Activated CD8-positive, alpha-beta memory T cell treated with anti-CD3 and anti-CD28 coated beads, Interleukin-2, amount 50 U/mL, for 4 hours (primary cell): ENCODE measurements at places on chromosomes 1 and 21.

GRCh38 chr1:5768014-5768413 is 224.2 kb downstream of the NPHP4 start:
- DNase-seq, result no peak

DNA sequence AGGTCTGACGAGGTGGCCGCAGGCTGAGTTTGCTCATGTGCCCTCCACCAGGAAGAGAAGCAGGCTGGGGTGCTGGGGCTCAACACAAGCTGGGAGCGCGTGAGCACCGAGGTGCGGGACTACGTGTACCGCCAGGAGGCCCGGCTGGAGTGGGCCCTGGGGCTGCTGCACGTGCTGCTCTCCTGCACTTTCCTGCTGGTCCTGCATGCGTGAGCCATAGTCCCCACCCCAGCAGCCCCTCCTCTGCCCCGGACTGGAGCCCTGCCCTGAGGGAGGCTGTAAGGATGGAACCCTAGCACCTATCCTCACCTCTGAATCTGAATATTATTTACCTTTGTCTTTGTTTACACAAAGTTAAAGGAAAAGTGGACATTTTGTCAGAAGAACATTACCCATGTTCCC is 7.8 kb upstream of the ADAM15 start:
- no peak for DNase-seq

GRCh38 chr1:36530791-36531190 is 48.1 kb upstream of the CSF3R start:
- DNase-seq, result no peak

DNA sequence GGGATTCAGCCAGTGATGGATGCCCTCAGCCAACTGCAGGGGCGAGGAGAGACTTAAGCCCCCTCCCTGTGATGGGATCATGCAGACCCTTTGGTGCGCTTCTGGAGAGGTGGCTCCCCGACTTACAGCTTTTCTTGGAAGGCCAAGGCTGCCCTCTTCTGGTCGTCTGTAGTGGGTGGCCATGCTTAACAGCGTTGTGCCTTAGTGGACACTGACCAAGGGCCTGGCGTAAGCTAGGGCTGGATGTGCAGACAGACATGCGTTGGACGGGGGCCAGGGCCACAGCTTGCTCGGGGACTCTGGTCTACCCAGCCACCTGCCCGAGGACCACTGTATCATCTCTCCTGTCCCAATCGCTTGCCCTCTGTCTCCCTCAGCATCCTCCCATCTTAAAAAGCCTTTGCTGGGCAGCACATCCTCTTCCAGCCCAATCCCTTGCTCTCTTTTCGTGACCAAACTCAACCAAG is 5.5 kb downstream of the AZIN2 start:
- peak; percentile 34 for DNase-seq

- no peak for DNase-seq
Observed at GRCh38 chr1:95386371-95386770, 152.4 kb downstream of the RWDD3 start.

- DNase-seq, result peak; percentile 59
Observed at GRCh38 chr21:42145569-42146272, 73.2 kb upstream of the ABCG1 start.

- no peak for DNase-seq
Observed at GRCh38 chr1:211331011-211331709, 4.5 kb downstream of the TRAF5 start.

GRCh38 chr1:209526137-209526536 is 57.4 kb upstream of the CAMK1G start:
- no peak for DNase-seq

DNA sequence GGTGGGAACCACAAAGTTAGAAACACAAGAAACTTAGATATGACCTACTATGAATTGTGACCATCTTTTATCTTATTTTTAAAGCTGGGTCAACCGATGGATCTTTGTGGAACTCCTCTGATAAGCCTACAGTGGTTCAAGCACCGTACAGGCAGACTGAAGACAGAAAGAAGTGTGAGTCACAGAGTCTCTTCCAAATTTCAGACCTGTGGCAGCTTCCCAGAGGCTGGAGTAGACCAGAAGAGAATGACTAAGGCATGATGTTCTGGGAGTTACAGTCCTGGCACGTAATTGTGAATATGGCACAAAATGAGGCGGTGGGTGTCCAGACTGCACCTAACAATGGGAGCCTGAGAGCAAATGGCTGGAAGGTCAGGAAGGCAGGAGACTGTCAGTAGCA is 70.0 kb downstream of the LMO4 start:
- no peak for DNase-seq

GRCh38 chr1:15192916-15193550 is 39.5 kb downstream of the TMEM51 start:
- DNase-seq, result no peak

- peak; percentile 85 for DNase-seq
Observed at GRCh38 chr1:30801771-30802198, 44.2 kb upstream of the LAPTM5 start.

- DNase-seq, result no peak
Observed at GRCh38 chr1:200771625-200772555, 33.2 kb downstream of the CAMSAP2 start.

DNA sequence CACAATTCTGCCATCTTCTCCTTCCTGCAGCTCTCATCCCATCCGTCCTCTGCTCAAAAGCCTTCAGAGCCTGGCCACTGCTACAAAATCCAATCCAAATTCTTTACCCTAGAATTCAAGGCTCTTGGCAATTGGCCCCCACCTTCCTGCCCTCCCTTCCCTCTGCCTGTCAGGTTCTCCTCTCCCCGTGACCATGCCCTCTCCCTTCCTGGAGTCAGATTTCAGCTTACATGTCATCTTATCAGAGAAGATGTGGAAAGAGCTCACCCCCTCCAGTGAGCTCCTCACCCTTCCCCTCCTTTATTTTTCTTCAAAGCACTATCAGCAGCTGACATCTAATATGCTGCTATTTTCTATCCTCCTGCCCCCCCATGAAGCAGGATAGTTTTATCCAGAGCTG is 86.9 kb downstream of the GRIK3 start:
- DNase-seq, result no peak

- DNase-seq, result no peak
Observed at GRCh38 chr1:66450847-66451246, 83.1 kb upstream of the SGIP1 start.

- DNase-seq, result no peak
Observed at GRCh38 chr1:237961754-237962153, 71.0 kb upstream of the ZP4 start.

DNA sequence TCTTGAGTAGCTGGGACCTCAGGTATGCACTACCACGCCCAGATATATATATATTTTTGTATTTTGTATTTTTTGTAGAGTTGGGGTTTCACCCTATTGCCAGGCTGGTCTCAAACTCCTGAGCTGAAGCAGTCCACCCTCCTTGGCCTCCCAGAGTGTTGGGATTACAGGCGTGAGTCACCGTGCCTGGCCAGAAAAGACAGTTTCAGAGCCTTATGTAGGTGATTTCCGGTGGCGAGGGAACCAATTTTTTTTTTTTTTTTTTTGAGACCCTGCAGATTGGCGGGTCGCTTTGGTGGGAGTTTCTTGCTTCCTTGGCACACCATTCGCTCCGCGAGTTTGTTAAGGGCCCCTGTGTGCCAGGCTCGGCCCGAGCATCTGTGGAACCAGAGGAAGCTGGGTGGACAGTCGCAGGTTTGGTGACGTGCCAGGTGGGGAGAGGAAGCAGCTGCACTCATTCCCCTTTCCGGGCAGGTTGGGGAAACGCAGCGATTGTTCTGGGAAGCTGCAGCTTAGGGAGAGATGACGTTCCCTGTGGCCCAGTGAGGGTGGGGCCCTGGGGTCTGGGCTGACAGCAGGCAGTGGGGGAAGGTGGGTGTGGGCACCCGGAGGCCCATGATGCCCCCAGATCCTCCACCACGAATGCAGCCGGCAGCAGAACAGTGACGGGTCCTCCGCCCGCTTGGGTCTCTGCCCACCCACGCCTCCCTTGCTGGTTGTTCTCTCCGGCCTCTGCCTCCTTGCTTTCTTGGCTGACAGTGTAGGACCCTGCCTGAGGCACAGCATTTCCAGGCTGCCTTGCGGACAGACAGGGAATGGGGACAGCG is 25.1 kb downstream of the SPSB1 start:
- no peak for DNase-seq

GRCh38 chr1:201371792-201372191 is 5.7 kb downstream of the TNNT2 start:
- no peak for DNase-seq

DNA sequence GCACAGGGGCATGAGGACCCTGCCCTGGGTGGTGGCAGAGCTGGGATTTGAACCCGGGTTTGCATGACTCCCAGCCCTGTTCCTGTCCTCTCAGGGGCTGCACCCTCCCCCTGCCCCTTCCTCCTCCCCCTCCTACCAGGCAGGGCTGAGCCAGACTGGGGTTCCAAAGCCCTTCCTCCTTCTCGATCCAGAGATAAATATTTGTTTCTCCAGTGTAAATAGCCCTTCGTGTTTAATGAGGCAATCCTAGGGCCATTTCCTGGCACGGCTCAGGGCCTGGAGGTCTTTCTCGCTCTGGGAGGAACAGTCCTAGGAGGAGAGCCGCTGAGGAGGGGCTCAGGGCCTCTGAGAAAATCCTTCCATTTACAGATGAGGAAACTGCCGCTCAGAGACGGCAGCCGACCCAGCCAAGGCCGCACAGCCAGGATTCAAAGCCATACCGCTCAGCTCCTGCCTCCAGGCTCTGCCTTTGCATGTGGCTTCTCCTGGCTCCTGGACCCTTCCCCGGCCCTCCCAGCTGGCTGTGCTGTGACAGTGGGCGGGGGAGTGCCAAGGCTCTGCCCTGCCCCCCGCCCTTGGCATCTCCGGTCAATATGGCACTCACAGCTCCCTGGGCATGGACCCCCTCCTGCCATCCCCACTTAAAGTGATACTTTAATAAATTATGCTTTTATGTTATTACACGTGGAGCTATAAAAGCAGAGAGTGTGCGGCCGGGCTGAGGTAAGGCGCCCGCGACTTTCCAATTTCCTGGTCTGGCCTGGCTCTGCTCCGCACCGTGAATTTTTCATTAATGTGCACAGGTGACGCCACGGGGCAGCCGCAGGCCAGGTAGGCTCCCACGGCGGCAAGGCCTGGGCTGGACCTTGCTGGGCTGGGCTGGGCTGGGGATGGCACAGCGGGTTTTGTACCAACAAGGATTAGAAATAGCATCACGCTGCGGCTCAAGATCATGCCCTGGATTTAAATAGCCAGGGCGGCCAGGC is 114.7 kb upstream of the WNT4 start:
- no peak for DNase-seq

- no peak for DNase-seq
Observed at GRCh38 chr1:70628973-70629372, 217.9 kb downstream of the CTH start.

DNA sequence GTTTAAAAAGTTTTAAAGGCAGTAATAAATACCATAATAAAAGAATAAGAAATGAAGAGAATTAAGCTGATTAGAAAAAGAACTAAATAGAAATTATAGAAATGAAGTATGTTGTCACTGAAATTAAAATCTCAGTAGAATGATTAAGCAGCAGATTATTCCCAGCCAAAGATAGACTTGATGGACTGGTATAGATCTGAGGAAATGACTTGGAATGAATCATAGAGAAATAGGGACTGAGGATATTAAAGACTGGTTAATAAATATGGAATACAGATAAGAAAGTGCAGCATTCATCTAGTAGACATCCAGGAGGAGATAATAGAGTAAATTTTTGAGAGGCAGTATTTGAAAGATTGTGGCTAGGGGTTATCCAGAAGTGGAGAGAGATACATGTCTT is 28.7 kb downstream of the MARK1 start:
- no peak for DNase-seq

- no peak for DNase-seq
Observed at GRCh38 chr1:2948001-2948750, 73.1 kb upstream of the ACTRT2 start.

DNA sequence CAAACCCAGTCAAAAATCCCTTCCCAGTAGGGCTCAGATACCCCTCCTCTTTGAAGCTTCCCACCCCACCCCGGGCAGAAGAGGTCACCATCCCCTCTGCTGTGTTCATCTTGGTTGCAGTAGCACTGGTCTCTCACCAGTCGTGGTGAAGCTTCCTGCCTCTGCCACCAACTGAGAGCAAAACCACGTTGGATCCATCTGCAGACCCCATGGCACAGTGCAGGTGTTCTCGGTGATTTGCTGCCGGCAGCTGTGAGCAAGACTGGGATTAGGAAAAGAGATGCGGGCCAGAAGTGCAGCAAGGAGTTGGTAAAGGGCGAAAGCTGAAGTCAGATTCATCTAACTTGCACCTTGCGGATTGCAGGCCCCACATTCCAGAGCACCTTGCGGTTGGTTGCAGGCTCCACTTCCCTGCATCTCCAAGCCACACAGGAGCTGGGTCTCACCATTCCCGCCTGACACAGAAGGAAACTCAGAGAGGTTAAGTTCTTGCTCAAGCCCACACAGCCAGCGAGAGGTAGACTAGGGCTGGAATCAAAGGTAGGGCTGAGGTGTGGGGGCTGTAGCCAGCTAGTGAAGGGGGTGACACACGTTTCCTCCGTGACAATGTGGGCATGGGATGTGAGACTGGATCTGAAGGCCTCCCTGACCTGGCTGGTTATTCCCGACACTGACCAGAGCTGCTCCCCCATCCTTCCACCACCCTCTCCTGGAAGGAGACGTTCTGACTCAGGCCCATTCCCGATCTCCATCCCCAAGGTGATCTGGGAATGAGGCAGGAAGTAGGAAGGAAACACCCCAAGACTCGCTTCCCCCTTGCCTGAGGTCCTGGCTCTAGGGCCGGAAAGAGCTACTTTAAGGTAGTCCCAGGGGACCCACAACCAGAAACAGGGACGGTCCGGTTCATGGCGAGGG is 3.3 kb upstream of the FAM110D start:
- no peak for DNase-seq

DNA sequence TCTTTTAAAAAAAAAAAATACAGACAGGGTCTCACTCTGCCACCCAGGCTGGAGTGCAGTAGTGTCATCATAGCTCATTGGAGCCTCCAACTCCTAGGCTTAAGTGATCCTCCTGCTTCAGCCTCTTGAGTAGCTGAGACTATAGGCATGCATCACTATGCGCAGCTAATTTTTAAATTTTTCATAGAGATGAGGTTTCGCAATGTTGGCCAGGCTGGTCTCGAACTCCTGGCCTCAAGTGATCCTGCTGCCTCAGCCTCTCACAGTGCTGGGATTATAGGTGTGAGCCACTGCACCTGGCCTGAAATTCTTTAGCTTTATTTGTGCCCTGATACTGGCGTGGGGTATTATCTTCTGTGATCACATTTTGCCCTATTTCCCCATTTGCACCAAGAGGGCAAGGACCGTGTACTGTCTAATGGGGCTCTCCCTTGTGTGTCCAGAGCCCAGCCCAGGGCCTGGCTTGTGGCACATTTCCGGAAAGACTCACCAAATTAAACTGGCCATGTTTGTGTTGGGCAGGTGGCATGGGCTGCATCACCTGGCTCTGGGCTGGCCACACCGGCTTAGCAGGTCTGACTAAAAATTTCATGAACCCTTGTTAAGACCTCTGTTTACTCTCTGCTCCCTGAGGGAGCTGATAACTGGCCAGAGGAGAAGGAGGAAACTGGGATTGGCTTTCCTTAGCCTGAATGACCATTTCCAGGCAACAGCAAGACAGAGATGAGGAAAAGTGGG is 32.2 kb downstream of the TRIM62 start:
- no peak for DNase-seq

GRCh38 chr1:51642739-51643142 is 25.8 kb downstream of the OSBPL9 start:
- DNase-seq, result no peak
